ENCODE measurements at places on chromosomes 3 and 15. TPM values are rescaled to one million over a fixed set of nuclear protein-coding genes. Genes with fewer than 3 reads are reported as not detected.

- peak; percentile 83 for DNase-seq
Observed at GRCh38 chr3:50627407-50628051, 10.6 kb downstream of the MAPKAPK3 start.

RPN1 gene
- total RNA-seq = 525 TPM

- DNase-seq = no peak
Observed at GRCh38 chr3:179615458-179616173, 11.0 kb downstream of the NDUFB5 start.

- DNase-seq = no peak
Observed at GRCh38 chr15:92653836-92654539, 1.6 kb downstream of the FAM174B start.

DNA sequence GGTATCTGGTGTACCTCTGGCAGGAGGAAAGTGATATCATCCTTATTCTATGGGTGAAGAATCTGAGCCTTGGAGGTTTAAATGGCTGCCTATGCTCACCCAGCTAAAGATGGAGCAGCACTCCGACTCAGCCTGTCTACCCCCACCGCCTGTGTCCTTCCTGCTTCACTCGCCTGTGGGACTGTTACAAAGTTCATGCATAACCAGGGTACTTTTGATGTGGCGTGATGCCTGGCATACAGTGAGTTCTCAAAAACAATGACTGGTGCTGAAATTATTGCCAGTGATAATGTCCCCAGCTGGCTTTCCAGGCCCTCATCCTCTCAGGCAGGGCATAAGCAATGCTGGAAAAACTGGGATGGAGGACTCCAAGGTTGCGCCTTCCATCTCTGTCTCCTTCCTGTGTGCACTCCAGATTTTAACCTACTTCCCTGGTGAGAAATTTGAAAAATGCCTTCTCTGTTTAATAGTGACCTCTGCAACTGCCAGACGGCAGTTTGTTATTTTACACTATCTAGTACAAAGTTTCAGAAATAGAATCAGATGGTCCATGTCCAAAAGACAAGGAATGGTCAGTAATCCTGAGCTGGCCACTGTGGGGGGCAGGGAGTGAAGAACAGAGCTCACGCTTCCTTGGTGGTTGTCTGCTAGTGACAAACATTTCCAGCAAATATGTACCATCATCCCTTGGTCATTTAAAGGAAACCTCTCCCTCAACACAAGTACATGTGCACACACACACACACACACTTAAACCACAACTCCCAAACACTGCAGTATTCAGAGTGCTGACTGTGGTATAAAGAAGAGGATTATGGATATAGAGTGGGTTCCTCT lies 86.5 kb upstream of the NMNAT3 start:
- DNase-seq = peak; percentile 73

GRCh38 chr3:64398006-64398405 lies 172.7 kb upstream of the PRICKLE2 start:
- no peak for DNase-seq

DNA sequence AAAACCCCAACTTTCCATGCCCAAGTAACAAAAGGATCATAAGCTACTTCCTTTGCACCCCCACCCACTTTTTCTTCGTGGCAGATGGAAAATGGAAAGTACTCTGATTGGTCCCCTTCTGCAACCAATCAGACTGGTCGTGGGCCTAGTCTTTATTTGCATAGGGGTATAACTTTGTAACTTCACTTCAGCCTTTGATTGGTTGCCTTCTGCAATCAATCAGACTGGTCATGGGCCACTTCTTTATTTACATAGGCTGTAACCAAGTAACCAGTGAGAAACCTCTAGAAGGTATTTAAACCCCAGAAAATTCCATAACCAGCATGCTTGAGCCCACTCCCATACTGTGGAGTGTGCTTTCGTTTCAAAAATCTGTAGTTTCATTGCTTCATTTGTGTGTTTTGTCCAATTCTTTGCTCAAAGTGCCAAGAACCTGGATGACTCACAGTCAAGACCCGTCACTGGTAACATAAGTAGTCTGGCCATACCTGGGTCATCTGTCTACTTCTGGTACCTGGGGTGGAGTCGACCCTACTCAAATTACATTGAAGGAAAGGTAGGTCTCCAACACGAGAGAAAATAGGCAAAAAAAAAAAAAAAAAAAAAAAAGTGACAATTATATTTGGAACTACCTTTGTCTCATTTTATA lies 41.9 kb downstream of the CMTM8 start:
- DNase-seq = no peak

SEMA3G gene
- total RNA-seq = 0.29 TPM

DNA sequence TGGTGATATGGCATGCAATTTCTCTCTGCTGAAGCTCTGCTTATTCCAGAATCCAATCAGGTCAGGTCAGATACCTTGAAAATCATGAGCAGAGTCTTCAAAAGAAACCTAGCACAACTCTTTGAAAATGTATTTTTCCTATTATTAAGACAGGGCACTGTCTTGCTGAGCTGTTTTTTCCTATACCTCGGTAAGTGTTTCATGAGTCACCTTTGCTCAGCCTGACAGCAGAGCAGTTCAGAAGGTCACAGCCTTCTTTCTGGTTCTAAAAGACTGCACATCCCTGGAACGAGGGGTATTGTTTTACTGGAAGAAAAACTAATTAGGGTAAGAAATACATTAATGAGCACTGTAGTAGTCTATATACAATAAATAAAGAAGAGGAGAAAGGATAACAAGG lies 422.0 kb downstream of the SOX2 start:
- no peak for DNase-seq

- peak; percentile 76 for DNase-seq
Observed at GRCh38 chr3:17605032-17605431, 137.4 kb downstream of the TBC1D5 start.

PYGO1 gene
- 7.8 TPM for total RNA-seq

GRCh38 chr3:186640473-186640818 lies 247 bp downstream of the FETUB start:
- DNase-seq = peak; percentile 24

- DNase-seq = no peak
Observed at GRCh38 chr15:74833376-74834107, 7.1 kb downstream of the CPLX3 start.

ATP6V1A gene
- 52.5 TPM for total RNA-seq

EFHB gene
- not detected for total RNA-seq

TTLL13 gene
- total RNA-seq = 0.06 TPM

GRCh38 chr3:177449360-177450006 lies 252.2 kb upstream of the TBL1XR1 start:
- peak; percentile 76 for DNase-seq

GRCh38 chr15:69758810-69759790 lies 306.5 kb downstream of the RPLP1 start:
- peak; percentile 56 for DNase-seq

GRCh38 chr3:170852324-170852723 lies 17.7 kb downstream of the RPL22L1 start:
- DNase-seq = no peak

- DNase-seq = peak; percentile 95
Observed at GRCh38 chr3:183298701-183299153, 45.7 kb downstream of the B3GNT5 start.

DNA sequence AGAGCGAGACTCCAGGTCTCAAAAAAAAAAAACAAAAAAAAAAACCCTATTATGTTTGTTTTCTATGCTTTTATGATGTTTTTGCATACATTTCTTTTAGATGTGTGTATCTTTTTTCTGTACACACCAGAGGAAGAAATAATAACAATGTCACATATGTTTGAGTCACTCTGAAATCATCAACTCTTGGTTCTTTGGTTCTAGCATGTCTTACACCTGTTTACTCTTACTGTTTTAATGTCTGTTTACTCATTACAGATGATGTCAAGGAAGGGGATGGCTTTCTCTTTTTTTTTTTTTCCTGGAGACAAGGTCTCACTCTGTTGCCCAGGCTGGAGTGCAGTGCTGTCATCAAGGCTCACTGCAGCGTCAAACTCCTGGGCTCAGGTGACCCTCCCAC lies 24.1 kb downstream of the RHOA start:
- DNase-seq = no peak

DNA sequence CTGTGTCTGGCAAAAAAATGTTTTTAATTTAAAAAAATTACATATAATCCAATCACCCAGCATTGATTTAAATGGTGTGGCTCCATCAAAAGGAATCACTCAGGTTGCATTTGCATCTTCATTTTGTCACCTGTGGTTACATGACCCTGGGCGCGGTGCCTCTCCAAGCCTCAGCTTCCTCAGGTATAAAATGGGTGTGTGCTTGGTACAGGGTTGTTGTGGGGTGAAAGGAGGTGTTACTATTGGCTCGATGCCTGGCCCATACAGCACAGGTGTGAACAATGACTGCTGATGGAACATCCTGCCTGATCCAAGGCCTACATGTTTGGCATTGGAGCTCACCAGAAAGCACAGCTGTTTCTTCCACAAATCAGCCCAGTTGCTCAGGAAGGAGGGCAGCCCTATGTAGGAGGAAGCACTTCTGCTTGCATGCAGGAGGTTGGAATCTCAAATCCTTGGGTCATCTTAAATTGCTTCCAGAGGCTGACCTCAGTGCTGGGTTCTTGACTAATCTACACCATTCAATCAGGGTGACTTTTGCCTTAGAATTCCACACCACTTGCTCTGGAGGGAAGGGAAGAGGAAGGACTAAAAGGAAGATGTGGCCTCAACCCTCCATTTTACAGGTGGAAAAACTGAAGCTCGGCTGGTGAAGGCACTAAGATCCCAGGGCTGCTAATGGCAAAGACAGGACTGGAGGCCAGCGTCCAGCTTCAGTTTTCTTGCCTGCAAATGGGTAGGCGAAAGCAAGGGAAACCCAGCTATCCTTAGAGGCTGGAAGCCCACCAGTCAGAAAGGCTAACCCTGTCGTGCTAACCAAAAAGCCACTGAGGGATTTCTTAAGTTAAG lies 31.7 kb downstream of the BHLHE40 start:
- no peak for DNase-seq

GRCh38 chr15:88707771-88708654 lies 69.2 kb downstream of the ISG20 start:
- DNase-seq = no peak

DNA sequence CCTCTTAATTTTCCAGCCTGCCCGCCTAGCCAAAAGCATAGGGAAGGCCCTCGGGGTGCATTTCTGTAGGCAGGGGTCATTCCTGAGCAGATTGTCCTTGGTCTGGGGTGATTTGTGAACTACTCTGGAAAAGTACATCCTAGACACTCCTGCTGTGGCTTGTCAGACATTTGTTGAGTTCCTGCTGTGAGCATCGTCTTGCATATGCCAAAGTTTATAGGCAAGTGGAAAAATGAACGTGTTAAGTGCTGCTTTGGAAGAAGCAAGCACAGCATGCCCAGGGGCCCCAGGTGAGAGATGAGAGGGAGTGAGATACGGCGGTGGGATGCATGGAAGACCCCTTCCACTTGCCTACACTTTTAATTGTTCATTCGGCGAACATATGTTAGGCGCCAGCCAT lies 237.7 kb upstream of the ST8SIA2 start:
- no peak for DNase-seq

GRCh38 chr15:88606070-88606794 lies 14.9 kb upstream of the AEN start:
- no peak for DNase-seq

GRCh38 chr3:143988306-143988705 lies 16.7 kb downstream of the DIPK2A start:
- no peak for DNase-seq

DNA sequence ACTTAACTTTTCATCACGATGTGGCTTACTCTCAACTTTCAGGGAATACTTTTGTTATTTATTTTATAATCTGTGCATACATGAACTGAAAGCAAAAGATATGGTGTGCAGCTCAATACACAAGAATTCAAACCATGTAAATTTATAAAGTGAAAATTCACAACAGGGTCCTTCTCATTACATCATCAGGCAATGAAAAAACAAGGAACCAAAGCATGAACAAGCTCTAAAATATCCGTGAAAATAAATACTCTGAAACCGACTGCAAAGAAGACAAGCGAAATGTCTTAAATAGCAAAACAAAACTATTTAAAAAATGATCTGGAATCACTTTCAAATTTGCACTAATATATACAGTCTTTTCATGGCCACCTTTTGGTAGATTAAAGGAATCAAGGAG lies 28.9 kb downstream of the GNB5 start:
- DNase-seq = no peak

DNA sequence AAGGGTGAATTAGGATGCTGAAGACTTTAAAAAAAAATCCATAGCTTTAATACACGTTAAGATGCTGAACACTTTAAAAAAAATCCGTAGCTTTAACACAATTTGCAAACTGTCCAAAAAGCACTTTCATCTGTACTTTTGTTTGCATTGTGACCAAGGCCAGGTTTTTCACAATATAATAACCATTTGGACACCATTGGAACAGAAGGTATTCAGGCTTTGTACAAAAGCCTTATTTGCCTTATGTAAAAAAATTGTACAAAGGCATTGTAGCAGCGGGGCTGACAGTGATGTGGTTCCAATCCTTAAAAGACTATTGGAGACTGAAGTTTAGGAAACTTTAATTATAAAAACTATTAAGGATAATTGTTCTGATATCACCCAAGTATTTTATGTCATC lies 15.2 kb upstream of the ICE2 start:
- DNase-seq = no peak

- DNase-seq = no peak
Observed at GRCh38 chr3:184553385-184553784, 8.2 kb upstream of the EPHB3 start.

ASB14 gene
- total RNA-seq = not detected

PPARG gene
- total RNA-seq = 34.7 TPM

- DNase-seq = no peak
Observed at GRCh38 chr3:94568041-94568440, 505.2 kb downstream of the NSUN3 start.

DNA sequence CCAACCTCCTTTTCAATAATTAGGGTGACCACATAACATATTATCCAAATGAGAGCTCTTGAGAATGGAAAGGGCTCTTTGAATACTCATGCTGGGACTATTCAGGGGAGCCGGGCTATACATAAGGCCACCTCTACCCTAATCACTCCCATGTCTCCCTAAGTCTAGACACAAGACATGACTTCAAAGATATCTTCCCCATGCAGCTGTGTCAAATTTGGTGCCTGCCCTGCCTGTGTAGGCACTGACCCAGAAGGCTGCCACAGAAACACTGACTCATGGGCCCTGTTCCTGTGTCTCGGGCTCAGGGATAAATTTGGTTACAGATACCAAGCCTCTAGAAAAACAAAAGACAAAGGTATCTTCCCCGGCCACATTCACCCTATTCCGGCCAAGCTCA lies 70.3 kb downstream of the MYLK start:
- DNase-seq = no peak

GP9 gene
- total RNA-seq = not detected

DNA sequence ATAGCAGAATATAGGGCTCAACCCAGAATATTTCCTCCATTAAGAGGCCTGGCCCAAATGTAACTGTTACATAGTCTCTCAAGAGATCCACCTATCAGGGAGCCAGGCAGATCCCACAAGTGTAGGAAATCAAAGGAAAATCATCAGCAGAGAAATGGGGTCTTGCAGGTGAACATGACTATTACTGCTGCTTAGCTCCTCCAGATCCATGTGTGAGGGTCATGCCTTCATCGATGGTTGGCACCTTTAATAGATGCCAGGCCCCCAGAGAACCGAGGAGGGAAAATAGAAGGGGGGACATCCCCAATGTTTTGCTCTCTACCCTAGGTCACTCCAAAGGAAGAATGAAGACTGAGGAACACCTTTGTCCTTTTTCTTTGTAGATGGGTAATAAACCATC lies 1029.9 kb upstream of the CADM2 start:
- no peak for DNase-seq

ACKR4 gene
- total RNA-seq = not detected

All from H4 (cell line).